ENCODE measurements at places on chromosomes 2 and 18.

DNA sequence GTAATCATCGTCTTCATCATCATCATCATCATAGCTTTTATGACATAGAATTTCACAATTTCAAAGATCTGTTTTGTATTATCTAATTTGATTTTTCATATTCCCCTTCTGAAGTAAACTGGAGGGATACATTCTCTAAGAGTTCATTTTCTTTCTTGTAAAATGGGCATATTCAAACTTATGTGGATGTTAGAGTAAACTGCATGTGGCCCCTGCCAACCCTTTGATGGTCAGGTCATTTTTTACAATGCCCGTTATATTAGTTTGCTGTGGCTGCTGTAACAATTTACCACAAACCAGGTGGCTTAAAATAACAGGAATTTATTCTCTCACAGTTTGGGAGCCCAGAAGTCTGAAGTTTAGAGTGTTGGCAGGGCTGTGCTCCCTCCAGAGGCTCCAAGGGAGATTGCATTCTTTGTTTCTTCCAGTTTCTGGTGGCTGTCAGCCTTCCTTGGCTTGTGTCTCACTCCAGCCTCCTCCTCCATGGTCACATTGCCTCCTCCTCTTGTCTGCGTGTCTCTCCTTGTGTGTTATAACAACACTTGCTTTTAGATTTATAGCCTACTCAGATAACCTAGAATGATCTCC is 127.5 kb upstream of the MMADHC start:
- no peak for DNase-seq

- no peak for DNase-seq
Measured at GRCh38 chr2:106570316-106570715, 83.2 kb downstream of the CD8B2 start.

- DNase-seq, result no peak
Measured at GRCh38 chr18:63119647-63120046, 199.9 kb downstream of the BCL2 start.

- no peak for DNase-seq
Measured at GRCh38 chr2:17299891-17300540, 218.2 kb downstream of the RAD51AP2 start.

GRCh38 chr2:240250150-240250984 is 109.9 kb upstream of the OTOS start:
- no peak for DNase-seq

Measured in CD4-positive, alpha-beta T cell treated with Interleukin-4 for 1 hour (primary cell).